Amniotic stem cell (primary cell): ENCODE measurements at places on chromosomes 3 and 15.

DNA sequence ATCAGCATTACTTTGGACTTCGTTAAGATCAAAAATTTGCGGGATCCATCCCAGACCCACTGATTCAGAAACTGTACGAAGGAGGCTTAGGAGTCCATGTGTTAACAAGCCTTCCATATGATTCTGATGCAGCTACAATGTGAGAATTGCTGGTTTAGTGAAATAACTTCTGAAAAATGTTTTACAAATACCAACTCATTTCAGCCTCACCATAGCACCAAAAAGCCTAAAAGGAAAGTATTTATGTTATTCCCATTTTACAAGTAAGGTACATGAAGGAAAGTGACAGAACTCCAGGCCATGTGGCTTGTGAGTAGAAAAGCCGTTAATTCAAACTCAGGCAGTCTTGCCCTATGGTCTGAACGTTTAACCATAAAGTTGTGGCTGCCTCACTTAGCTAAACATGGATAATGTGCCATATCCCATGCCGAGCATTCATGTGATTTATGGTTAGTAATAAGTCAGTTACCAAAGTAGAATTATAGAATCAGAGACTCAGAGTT is 1.5 kb upstream of the IGSF10 start:
- DNase-seq = no peak

GRCh38 chr3:127013758-127014535 is 31.0 kb downstream of the PLXNA1 start:
- no peak for DNase-seq

DNA sequence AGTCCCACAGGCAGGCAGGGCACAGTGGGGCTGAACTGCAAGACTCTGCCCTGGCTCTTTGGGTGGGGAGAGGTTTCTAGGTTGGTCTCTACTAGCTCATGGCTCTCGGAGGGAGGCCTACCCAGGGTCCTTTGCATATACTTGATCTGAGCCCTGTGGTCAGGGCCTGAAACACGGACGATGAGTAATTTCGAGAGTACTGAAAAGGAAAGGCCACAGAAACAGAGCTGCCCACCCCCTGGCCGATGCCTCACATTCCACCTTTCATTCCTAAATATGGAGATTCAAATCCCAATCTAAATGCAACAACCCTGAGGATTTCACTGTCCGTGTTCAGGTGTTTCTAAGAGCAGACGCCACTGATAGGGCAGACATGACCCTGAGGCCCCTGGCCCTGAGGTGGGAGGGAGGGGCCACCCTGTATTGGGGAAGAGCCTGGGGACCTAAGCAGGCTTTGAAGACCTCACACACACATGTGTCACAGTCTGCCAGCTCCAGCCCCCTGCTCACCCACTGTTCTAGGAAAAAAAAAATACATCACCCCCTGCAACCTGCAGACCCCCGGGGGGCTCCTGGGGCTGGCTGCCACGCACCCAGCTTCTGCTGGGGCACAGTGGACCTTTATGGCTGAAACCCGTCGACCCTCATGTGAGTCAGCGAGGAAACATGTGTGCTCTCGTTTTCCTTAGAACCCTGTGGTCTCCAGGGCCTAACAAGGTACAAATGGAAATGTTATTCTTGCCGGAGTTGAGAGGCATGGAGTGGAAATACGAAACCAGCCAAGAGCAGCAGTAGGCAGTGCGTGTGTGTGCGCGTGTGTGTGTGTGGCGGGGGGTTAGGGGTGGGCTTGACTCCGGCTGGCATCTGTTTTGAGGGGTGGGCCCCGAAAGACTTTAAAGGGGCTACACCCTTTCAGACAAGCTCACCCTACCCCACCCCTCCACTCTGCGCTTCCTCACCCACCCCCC is 112.7 kb downstream of the CHSY1 start:
- no peak for DNase-seq

DNA sequence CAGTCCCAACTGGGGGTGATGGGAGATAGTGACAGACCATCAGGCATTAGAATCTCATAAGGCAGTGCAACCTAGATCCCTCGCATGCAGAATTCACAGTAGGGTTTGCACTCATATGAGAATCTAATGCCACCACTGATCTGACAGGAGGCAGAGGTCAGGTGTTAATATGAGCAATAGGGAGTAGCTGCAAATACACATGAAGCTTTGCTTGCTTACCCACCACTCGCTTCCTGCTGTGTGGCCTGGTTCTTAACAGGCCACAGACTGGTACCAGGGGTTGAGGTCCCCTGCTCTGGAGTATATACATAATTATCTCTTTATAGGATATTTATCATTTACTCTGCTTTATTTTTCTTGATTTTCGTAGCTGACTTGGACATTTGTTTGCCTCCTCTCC is 36.0 kb upstream of the ZMAT3 start:
- no peak for DNase-seq

- DNase-seq = no peak
Measured at GRCh38 chr3:138845771-138846173, 11.0 kb upstream of the PIK3CB start.

DNA sequence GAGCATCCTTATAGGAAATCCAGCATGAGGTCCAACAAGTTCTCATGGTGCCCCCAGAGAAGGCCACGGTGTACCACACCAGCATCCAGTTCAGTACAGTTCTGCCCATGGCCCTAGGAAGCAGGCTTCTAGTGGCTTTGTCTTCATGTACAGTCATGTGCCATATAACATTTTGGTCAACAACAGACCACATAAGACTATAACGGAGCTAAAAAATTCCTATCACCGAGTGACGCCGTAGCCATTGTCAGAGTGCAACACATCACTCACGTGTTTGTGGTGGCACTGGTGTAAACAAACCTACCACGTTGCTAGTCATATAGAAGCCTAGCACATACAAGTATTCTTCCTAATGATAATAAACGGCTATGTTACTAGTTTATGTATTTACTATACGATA is 209.0 kb downstream of the ARRDC4 start:
- no peak for DNase-seq

- no peak for DNase-seq
Measured at GRCh38 chr15:40847223-40847961, 3.5 kb downstream of the SPINT1 start.

- DNase-seq = no peak
Measured at GRCh38 chr15:36126194-36126593, 453.2 kb upstream of the CDIN1 start.

GRCh38 chr15:68787609-68788263 is 33.0 kb downstream of the ANP32A start:
- no peak for DNase-seq

GRCh38 chr3:32577581-32578556 is 7.2 kb upstream of the DYNC1LI1 start:
- no peak for DNase-seq
